ENCODE measurements at places on chromosomes 12 and 14. TPM values are rescaled to one million over a fixed set of nuclear protein-coding genes. Genes with fewer than 3 reads are reported as not detected.
A peak's percentile ranks its signal among the peaks of the same experiment; 100 is the strongest.

The DPY19L2 gene
- total RNA-seq, result 1.3 TPM

The ZFHX2 gene
- total RNA-seq, result 0.07 TPM

DNA sequence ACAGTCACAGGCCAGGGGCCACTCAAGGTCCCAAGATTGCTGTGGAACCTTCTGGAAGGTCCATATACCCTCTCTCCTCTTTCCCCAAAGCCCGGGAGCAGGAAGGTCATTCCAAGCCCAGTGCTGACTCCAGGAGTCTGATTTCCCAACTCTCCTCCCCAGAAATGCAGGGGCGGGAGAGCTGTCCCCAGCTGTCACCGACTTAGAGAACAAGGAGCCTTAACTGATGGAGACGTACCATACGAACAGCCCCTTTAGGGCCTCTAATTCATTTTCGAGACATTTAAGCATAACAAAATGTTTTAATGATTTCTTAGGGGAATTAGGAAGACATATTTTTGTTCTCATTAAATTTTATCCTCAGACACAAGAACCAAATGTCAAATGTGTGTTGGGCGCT, 99.2 kb downstream of the PHETA1 start:
- no peak overlapping the region for H3K27ac ChIP-seq
- no peak for DNase-seq
- H3K4me1 ChIP-seq, result no peaks in the 10 kb centered on the region
- no peak overlapping the region for H3K4me3 ChIP-seq
- no peaks in the 10 kb centered on the region for H3K27me3 ChIP-seq

- peaks cover 19% of the 10 kb centered on the region for H3K4me1 ChIP-seq
- DNase-seq, result peak; percentile 31
- no peaks in the 10 kb centered on the region for H3K36me3 ChIP-seq
- H3K27ac ChIP-seq, result no peak overlapping the region
- peaks cover 7% of the 10 kb centered on the region for H3K27me3 ChIP-seq
Observed at GRCh38 chr12:117098361-117099217, 627 bp downstream of the TESC start.

DNA sequence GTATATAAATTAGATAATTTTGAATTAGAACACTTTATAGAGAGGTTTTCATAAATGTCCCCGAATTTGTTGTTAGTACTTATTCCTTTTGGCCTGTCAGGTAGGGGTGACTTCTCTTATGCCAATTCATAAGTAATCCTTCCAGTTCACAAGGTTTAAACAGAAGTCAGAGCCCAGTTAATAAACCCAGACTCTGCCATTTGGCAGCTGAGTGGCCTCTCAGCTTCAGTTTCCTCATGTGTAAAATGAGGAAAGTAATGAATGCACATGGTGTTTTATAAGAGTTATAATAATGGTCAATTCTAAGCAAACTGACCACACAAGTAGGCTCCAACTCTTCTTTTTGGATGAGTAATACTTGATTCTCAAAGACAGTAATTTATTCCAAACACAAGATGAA, 10.3 kb downstream of the MTERF2 start:
- H3K27me3 ChIP-seq, result no peaks in the 10 kb centered on the region
- H3K4me3 ChIP-seq, result no peak overlapping the region
- H3K4me1 ChIP-seq, result no peaks in the 10 kb centered on the region
- H3K36me3 ChIP-seq, result peaks cover 19% of the 10 kb centered on the region

- H3K27ac ChIP-seq, result no peak overlapping the region
- H3K27me3 ChIP-seq, result no peaks in the 10 kb centered on the region
Observed at GRCh38 chr12:86721713-86722397, 465.7 kb upstream of the MGAT4C start.

- no peak overlapping the region for H3K4me3 ChIP-seq
- DNase-seq, result no peak
- H3K27me3 ChIP-seq, result no peaks in the 10 kb centered on the region
- no peak overlapping the region for H3K27ac ChIP-seq
- no peaks in the 10 kb centered on the region for H3K4me1 ChIP-seq
Observed at GRCh38 chr12:80867941-80868340, 69.8 kb downstream of the LIN7A start.

- H3K4me3 ChIP-seq, result no peak overlapping the region
- DNase-seq, result peak; percentile 12
- H3K4me1 ChIP-seq, result peaks cover 66% of the 10 kb centered on the region
- H3K27me3 ChIP-seq, result no peaks in the 10 kb centered on the region
- H3K36me3 ChIP-seq, result no peaks in the 10 kb centered on the region
Observed at GRCh38 chr14:72715215-72715849, 178.6 kb downstream of the DPF3 start.

- H3K4me1 ChIP-seq, result no peaks in the 10 kb centered on the region
- H3K4me3 ChIP-seq, result no peak overlapping the region
- no peaks in the 10 kb centered on the region for H3K27me3 ChIP-seq
- no peaks in the 10 kb centered on the region for H3K36me3 ChIP-seq
- H3K27ac ChIP-seq, result no peak overlapping the region
Observed at GRCh38 chr14:58668848-58669480, 31.2 kb downstream of the DACT1 start.

Data from natural killer cell (primary cell).